ENCODE measurements at places on chromosomes 16 and 17.

DNA sequence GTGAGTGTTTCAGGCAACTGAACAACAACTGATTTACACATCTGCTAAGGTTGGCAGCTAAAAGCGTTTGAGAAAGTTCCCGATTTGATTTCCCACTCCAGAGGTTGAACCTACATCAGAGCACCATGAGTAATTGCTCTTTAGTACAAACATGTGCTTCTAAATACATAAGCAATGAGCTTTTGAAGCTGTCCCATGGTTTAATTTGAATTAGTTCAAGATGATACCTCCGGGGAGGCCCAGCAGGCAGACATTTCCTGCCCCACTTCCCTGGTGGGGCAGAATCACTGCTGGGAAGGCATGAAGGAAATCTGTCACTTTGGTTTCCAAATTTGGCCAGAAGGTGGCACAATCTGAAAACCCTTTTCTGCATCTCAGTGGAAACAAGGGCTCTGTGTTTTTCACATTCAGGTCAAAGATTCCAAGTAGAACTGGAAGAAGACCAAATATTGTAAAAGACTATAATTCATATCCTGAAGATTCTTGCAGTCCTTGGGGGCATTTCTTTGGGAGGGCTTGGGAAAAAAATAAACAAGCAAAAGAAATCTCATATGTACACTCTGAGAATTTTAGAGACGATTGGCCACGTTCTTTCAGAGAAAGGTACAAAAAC is 176.2 kb upstream of the FAM20A start:
- DNase-seq, result peak; percentile 85

- no peak for DNase-seq
Observed at GRCh38 chr17:29546830-29547229, 20.0 kb downstream of the ABHD15 start.

- no peak for DNase-seq
Observed at GRCh38 chr16:54677308-54677950, 253.2 kb upstream of the IRX5 start.

DNA sequence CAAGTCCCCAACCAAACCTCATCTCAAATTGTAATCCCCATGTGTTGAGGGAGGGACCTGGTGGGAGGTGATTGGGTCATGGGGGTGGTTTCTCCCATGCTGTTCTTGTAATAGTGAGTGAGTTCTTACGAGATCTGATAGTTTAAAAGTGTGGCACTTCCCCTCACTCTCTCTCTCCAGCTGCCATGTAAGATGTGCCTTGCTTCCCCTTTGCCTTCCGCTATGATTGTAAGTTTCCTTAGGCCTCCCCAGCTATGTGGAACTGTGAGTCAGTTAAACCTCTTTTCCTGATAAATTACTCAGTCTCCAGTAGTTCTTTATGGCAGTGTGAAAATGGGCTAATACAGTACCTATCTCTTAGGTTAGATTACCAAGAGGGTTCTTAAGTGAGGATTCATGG is 5.8 kb downstream of the PMFBP1 start:
- no peak for DNase-seq

- peak; percentile 74 for DNase-seq
Observed at GRCh38 chr17:50904518-50905459, 38.6 kb upstream of the TOB1 start.

DNA sequence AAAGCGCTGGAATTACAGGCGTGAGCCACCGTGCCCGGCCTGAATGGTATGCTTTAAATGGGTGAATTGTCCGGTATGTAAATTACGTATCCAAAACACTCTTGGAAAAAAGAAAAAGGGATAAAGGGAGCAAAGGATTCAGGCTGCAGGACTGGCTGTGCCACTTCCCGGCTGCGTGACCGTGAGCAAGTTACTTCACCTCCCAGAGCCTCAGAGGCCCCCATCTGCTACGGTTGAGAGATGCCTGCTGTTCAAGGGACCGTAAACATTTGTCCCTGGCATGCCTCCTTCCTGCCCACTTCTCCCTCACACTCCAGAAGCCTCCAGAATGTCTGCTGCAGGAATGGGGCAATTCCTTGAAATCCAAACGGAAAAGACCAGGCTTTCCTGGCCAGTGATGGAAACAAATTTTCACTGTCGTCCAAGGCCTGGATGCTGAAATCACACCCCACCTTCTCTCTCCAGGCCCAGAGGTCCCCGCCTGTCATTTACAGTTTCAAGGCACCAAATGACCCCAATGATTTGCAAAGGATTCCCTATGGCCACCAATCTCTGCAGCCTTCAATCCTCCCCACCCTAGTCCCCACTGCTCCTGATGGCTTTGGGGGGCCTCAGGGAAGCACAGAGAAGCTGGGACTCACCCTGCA is 22.9 kb upstream of the LITAF start:
- no peak for DNase-seq

- no peak for DNase-seq
Observed at GRCh38 chr17:69423450-69423849, 9.0 kb downstream of the MAP2K6 start.

GRCh38 chr17:77894126-77894956 is 64.2 kb upstream of the TNRC6C start:
- DNase-seq, result no peak

- DNase-seq, result no peak
Observed at GRCh38 chr17:79983456-79983855, 52.2 kb downstream of the TBC1D16 start.

GRCh38 chr16:81723098-81723723 is 55.9 kb upstream of the PLCG2 start:
- no peak for DNase-seq

DNA sequence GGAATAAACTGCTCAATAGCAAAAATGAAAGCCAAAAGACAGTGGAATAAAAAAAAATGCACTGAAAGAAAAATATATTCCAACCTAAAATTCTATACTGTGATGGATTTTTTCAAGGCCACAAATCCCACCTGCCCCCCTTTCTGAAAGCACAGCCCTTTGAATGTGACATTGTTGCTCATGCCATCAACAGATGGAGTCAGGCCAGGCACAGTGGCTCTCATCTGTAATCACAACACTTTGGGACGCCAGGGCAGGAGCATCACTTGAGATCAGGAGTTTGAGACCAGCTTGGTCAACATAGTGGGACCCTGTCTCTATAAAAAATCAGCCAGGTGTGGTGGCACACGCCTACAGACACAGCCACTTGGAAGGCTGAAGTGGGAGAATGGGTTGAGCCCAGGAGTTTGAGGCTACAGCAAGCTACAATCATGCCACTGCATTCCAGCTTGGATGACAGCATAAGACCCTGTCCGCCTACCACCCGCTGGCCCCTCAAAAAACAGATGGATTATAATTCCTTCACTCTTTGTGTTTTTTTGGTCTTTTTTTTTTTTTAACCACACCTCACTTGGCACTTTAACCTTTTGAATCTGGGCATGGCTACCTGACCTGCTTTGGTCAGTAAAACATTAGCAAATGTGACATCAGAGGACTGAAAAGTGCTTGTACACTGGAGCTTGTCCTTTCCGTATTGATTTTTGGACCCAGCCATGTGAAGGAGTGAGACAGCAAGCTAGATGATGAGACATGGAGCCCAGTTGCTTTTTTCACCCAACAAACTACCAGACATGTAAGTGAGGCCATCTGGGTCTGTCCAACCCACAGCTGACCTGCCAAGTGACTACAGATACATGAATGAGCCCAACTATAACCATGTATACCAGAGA is 36.3 kb downstream of the GLG1 start:
- DNase-seq, result no peak

- peak; percentile 15 for DNase-seq
Observed at GRCh38 chr16:49598383-49599170, 225.0 kb downstream of the C16orf78 start.

DNA sequence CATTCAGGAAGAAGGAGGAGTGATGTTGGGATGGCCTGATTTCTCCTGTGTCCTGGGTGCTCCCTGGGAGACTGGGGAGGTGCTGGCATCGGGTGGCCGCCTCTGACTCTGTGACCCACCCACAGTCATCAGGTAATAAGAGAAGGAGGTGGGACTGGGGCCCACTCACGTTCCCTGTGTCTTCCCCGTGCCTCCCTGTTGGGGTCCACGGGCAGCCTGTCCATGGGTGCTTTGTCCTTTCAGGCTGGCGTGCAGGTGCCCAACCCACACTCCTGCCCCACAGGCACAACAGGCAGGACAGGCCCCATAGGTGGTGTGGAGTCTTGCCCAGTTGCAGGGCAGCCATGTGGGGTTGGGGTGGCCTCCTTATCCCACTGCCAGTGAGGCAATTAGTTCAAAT is 4.0 kb downstream of the DEF8 start:
- no peak for DNase-seq

- no peak for DNase-seq
Observed at GRCh38 chr16:51125992-51126391, 25.1 kb downstream of the SALL1 start.

- no peak for DNase-seq
Observed at GRCh38 chr16:30395992-30396585, 869 bp downstream of the ZNF48 start.

GRCh38 chr17:74369221-74369620 is 1.9 kb downstream of the GPR142 start:
- no peak for DNase-seq

GRCh38 chr17:4520894-4521600 is 22.4 kb downstream of the SPNS2 start:
- no peak for DNase-seq

GRCh38 chr16:70691223-70692129 is 5.6 kb upstream of the MTSS2 start:
- peak; percentile 93 for DNase-seq

GRCh38 chr17:74853048-74853397 is 6.7 kb downstream of the GRIN2C start:
- DNase-seq, result no peak

- DNase-seq, result no peak
Observed at GRCh38 chr17:59607817-59608403, 11.8 kb upstream of the CLTC start.

DNA sequence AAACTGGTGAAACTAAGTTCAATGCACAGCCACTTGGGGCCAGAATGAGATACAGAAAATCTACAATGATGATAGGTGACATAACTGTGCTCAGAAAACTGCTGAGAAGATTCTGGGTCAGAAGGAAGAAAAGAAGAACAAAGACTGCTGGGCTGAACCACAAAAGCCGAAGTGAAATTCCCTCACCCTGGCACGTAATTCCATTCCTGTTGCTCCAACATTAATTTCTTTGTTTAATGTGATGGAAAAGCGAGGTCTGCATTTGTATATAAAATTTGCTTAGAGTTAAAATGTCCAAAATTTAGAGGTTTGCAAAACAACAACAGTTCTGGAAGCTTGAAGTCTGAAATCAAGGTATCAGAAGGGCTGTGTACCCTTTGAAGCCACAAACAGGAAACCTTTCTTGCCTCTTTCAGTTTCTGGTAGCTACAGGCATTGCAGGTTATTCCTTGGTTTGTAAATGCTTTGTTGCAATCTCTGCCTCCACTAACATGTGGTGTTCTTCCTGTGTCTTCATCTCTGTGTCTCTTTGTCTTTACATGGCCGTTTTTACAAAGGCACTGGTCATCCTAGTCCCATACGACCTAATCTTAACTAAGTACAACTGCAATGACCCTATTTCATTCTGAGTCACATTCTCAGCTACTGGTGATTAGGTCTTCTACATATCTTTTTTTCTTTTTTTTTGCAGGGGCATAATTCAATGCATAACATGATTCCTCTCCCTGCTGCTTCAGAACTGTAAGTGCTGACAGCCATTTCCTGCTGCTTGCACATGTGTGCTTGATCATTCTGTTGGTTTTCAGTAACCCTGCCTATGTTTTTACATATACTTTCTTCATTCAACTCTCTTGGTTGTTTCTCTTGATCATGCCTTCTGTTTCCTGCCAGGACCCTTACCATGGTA is 603.0 kb upstream of the CDH8 start:
- no peak for DNase-seq

GRCh38 chr16:79592186-79592585 is 8.4 kb downstream of the MAF start:
- DNase-seq, result no peak

DNA sequence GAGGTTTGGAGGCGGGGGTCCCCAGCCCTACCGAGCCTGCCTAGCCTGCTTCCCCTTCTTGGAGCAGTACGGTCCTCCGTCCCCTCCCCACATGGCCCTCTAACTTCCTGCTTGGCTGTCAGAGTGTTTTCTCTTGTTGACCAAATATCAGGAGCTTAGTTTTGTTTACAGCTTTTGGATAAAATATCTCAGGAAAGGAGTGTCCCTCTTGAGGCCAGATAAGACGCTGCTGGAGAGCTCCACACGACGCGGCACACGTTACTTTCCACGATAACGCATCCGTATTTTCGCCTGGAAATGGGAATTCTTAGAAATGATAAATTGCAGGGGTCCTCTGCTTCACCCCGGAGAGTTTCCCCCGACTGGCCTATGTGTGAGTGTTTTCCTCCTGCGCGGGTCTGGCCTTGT is 182.9 kb downstream of the MAF start:
- DNase-seq, result no peak

DNA sequence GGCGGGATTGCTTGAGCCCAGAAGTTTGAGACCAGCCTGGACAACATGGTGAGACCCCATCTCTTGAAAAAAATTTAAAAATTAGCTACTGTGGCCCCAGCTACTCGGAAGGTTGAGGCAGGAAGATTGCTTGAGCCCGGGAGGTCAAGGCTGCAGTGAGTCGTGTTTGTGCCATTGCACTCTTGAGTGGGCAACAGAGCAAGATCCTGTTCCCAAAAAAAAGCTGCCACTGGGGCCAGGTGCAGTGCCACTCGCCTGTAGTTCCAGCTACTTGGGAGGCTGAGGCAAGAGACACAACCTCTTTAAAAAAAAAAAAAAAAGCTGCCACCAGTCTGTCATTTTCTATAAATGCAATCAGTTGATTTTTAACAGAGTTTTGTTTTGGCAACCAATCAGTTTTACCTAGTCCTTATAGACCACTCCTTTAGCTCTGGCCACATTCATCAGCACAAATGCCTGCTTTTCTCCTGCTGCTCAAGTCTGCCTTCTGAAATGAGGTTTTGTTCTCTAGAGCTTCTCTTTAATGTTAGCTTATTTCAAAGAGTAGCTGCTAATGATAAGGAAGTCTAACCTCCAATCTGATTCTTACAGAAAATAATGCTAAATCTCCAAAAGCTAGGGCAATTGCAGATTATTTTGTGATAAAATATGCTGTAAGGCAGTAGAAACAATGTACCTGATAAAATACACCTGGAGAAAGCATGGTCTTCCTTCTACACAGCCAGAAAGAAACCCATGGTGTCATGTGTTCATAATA is 64.8 kb downstream of the TUBD1 start:
- no peak for DNase-seq

- DNase-seq, result peak; percentile 42
Observed at GRCh38 chr17:17971431-17972125, 622 bp downstream of the TOM1L2 start.

DNA sequence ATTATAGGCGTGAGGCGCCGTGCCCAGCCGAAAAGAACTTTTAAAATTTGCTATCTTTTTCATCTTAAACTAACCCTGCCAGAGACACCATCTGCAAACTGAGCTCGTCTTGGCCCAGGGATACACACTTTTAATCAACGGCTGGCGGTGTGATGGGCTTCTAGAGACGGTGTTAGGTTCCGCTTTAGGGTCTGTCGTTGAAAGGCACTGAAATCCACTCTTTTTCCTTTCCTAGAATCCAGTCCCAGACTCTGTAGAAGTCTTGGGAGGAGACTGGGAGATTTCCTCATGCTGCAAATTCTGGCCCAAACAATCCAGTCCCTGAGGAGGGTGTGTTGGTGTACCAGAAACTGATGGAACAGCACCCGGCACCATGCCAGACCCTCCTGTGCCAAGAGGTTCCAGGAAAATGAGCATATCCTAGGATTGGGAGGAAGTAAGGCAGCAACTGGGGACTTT is 52.0 kb upstream of the TEX2 start:
- peak; percentile 92 for DNase-seq

All from right hindlimb (tissue), 1 donor.